ENCODE measurements at places on chromosomes 7 and 10.

DNA sequence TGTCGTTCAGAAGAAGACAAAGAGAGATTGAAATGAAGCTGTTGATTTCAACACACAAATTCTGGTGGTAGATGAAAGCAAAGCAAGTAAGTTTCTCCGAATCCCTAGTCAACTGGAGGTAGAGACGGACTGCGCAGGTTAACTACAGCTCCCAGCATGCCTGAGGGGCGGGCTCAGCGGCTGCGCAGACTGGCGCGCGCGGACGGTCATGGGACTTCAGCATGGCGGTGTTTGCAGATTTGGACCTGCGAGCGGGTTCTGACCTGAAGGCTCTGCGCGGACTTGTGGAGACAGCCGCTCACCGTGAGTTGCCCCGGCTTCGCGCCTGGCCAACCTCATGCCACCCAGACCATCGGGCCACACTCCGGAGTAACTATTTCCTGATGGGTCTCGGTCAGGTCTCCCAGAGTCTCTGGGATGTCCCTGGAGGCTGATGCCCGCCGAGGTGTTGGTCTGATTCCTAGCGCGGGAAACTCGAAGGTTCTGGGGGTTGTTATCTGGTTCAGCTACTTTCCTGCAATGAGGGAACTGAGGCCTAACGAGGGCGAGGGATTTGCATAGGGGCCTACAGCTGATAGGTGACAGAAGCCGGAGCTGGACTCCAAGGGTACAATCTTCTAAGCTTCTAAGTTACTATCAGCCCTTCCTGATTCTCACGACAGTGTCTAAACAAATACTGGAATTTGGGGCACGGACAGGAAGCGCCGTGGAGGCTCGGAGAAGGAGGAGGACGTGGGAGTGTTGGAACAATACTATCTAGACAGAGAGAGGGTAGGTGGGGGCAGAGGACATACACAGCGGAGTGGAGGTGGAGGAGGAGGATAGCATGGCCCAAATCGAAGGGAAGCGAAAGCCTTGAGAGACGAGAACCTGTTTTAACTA lies at the start of gene RPP30:
TSS of gene RPP30 (plus strand) at position 209 of the 882 bp plus-strand sequence. CDS start at position 222, 13 bp downstream.
- DNase-seq: peak; percentile 85

- no peak for DNase-seq
These were observed 44.4 kb downstream of the TEX36 start for GRCh38 chr10:125638555-125638954.

DNA sequence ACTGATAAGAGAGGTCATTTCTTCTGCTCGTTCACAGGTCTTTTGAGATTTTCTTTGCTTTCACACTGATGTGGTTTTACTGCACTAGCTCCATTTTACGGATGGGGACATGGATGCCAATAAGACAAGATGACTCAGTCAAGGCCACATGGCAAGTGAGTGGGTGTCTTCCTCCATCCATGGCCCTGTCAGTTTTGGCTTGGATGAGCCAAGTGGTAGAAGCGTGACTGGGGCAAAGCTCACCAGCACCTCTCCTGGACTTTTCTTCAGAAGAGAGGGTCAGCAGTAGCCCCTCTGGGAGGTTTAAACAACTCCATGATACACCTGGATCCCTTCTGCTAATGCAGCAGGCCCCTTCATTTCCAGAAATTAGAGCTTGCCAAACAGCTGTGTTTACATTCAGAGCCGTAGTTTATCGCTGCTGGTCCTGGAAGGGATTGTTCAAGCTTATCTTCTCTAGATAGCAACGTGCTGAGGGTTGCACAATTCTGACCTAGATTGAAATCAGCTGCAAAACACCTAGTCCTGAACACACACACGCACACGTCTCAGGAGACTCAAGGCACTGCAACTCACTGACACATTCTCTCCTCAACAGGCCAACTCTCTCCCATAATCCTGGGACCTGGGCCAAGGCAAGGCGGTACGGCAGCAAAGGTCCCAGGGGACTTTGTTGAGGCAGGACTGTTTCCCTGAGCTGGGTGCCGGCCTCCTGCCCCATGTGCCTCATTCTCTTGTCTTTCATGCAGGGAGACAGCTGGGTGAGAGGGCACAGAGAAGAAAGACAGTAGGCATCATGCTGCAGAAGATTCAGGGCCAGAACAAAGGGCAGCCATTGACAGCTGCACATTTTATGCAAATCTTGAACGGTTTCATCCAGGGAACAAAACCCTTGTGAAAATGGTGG lies 14.2 kb upstream of the PDCD4 start:
- no peak for DNase-seq

DNA sequence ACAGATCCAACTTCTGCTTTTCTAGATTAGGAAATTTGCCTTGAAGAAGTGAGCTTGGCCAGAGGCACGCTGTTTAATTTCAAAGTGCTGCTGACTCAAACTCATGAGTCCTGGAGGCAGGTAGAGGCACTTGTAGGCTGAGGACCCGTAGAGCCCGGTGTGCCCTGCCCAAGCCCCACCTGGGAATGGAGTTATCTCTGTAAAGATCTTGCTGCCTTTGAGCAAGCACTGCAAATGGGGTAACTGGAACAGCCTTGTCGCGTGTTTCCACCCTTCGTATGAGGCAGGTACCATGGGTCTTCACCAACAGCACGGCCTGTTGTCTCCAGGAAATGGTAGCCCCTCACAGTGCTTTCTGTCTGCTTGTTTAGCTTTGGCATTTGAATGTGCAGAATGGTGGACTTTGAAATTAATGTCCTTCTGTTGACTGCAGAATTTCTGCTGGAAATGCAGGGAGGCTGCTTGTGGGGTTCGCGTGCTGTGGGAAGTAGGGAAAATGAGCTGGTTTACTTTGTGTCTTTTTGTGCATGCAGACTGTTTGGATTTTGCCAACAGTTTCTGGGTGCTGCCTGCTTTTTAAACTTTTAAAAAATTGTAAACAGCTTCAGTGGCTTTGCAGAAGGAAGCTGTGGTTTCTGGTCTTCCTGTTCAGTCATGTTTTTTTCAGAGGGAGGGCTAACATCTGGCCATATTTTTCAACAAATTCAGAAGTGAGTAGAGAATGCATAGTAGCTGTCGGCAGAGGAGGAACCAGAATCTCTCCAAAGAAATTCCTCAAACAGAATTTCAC lies 27.2 kb downstream of the CCM2 start:
- no peak for DNase-seq

Data from HEK293T (cell line).